Adipocyte (in vitro differentiated cells): ENCODE measurements at places on chromosomes 2 and 18.

DNA sequence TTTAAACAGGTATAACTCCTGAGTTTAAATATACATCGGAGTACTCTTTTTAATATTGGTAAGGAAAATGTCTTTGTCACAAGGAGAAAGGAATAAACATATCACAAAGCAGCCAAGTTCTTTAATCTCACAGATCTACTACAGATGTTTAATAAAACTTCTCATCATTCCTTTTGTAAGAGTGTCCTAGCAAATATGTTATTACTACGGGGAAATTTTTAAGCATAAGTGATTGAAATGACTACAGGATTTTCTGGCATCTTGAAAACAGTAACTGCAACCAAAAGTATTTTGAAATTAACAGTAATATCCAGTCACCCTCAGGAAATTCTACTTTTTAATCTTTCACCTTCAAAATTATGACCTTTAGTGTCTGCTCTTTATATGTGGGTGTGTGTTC lies 403.1 kb downstream of the IRS1 start:
- no peak for DNase-seq

GRCh38 chr2:30770816-30771576 lies 36.2 kb downstream of the CAPN13 start:
- DNase-seq = no peak

GRCh38 chr18:13227910-13228309 lies 9.3 kb downstream of the LDLRAD4 start:
- DNase-seq = no peak

DNA sequence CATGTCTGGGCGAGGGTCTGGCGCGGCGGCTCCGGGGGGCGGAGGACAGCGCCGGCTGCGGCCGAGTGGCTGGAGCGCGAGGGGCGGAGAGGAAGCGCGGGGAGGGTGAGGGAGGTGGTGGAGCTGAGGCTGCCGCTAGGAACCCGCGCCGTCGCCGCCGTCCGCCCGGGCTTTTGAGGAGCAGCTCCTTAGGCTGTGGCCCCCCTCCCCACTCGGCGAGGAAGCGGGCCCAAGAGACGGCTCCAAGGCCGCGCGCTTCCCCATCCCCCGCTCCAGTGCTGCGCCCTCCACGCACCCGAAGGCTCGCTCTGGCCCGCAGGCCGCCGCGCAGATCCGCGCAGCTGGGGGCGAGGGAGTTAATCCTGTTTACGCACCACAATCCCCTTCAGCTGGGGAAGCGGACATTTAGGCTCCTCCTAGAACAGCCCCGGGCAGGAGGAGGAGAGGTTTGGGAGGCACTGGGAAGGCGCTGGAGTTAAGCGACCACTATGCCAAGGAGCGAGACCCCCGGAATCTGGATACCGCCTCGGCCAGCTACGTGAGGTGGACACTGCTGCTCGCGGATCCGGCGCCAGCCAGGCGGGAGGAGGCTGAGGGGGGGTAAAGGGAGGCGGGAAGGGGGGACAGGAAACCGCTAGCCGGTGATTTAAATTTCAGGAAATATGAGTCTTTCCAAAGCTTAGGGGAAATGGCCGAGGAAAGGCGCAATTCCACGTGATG lies at the start of gene CNRIP1:
TSS of gene CNRIP1 (minus strand) at position 552 of the 720 bp plus-strand sequence. CDS start at position 3, 549 bp downstream.
- peak; percentile 90 for DNase-seq

DNA sequence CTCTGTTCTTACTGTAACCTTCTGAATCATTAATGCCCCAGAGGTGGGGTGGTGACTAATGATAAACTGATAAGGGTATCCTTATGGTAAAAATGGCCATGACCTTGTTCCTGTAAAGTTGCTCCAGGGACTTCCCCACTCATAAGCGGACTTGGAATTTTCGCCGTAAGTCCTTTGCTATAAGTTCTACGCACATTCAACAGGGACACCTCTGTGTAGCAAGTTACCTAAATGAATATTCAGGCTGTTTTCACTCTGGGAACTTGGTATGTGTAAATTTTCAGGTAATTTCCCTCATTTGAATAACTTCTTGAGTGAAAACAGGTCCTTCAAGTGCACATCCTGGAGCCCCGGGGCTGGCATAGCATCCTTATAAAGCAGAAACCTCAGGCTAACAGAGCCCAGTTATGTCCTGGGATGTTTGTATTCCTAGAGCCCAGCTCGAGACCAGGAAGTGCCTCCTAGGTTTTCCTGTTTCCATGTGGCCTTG lies 9.4 kb upstream of the AGFG1 start:
- no peak for DNase-seq

DNA sequence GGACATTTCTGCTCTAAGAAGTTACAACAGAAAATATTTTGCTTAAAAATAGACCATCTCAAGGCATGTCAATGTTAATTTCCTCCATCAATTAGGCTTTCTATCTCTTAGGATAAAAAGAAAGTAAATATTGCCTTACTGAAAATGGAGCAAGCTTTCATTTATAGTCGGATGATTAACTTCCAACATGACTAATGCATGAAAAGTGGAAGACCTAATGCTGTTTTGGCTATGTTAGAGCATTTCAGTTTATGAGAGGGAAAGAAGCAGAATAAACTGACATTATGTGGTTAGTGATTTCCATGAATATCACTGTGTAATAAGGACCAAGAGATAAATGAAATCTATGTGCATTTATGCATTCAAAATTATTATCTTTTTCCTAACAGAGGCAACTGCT lies 475.2 kb upstream of the UBE2E3 start:
- no peak for DNase-seq

DNA sequence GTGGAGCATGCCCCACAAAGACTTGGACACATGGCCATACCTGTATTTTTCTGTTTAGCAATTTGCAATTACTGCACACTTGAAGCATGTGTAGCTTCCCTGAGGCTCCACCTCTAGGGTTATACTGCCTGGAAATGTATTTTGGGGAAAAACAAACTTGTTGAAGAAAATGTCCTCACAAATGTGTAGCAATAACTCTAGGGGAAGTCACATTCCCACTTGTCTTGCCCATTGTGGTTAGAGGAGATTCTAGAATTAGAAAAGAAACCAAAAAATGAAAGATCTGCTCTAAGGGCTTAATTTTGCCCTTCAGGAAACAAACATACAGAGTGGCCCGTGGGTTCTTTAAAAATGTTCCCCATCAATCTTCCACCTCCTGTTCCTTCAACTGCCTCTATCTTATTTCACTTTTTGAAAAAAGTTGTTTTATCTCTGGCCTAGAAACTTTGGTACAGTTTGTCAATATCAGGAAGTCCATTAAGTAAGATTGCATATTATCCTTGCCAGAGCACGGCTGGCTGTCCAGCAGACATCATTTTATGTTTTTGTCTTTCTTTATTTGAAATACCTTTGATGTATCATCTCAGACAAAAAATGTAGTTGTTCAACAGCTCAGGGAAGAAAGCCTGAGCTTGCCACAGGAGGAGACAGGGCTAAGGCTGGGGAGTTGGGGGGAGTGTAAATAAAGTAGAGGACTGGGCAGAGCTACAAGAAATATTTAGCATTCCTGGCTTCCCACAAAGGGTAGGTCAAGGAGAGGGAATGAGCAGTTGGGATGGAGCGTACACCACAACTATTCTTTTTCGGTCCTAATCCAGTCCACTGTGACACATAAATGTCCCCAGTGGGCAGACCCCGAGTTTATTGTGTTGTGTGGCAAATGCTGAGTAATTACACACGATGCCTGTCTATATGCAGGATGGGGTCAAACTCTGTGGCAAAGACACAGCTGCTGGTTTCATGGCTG lies 96.8 kb upstream of the CDC42EP3 start:
- DNase-seq = peak; percentile 91

- no peak for DNase-seq
Measured at GRCh38 chr2:120893811-120894584, 158.3 kb downstream of the GLI2 start.

DNA sequence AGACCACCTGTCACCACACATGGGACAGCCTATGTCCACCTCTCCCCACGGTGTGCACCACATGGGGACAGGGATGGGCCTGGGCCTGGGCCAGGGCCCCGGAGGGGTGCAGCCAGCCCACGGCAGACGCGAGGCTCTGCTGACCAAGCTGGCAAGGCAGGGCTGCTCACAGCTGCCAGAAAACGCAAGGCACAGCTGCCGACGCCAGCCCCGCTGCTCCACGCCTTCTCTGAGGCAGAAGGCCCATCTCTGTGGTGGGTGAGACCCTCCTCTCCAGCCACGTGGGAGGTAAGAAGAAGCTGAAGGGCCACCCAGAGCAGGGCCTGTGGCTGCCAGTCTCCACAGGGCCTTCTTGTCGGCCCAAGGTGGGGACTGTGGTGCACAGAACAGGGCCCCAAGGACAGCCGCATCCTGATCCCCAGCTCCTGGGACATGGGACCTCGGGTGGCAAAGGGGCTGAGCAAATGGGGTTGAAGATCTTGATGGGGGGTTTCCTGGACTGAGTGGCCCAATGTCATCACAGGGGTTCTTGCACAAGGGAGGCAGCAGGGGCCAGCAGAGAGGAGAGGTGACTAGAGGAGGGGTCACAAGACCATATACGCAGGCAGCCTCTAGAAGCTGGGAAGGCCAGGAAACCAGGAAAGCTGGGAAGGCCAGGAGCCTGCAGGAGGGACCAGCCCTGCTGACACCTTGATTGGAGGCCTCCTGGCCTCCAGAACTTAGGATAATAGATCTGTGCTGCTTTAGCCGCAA lies 72.3 kb downstream of the NDUFA10 start:
- DNase-seq = no peak

DNA sequence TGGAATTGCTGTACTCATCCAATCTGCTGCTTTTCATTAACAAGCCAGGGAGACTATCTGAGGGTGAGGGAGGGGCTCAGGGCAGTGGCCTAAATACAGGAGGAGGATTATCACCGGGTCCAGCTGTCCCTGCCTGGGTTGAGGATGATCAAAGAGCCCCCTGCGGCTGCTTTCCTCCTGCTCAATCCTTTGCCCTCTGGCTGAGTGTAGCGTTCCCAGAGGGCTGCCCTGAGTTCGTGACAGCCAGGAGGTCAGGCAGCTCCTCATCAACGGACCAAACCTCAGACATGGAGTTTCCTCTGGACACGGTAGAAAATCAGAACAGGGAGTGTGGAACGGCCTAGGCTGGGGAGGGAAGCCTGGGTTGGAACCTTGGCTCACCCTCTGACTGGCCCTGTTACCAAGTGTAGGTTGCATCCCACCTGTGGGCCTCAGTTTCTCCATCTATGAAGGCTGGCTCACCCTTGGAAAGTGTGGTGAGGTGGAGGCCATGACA lies 23.5 kb downstream of the CIB4 start:
- DNase-seq = no peak

- DNase-seq = no peak
Measured at GRCh38 chr18:47595831-47596501, 334.5 kb downstream of the SMAD2 start.

DNA sequence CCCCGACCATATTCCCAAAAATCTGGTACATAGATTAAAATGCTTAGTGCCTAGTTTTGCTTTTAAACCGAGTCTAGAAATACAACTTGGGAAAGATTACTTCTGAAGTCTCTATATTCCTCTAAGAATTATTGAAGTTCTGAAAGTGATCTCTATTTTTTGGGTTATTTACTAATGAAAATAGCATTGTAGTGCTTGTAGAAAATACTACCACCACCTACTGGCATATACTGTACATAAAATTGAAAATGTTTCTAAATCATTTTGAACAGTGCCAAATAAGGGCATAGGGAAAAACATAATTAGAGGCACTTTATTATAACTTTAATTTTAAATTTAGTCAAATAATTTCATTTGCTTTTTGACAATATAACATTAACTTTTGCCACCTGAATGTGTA lies 1399.6 kb upstream of the ZEB2 start:
- peak; percentile 59 for DNase-seq

- no peak for DNase-seq
Measured at GRCh38 chr18:23391156-23391555, 61.9 kb upstream of the RIOK3 start.

GRCh38 chr18:37487400-37487867 lies 78.2 kb downstream of the CELF4 start:
- no peak for DNase-seq

DNA sequence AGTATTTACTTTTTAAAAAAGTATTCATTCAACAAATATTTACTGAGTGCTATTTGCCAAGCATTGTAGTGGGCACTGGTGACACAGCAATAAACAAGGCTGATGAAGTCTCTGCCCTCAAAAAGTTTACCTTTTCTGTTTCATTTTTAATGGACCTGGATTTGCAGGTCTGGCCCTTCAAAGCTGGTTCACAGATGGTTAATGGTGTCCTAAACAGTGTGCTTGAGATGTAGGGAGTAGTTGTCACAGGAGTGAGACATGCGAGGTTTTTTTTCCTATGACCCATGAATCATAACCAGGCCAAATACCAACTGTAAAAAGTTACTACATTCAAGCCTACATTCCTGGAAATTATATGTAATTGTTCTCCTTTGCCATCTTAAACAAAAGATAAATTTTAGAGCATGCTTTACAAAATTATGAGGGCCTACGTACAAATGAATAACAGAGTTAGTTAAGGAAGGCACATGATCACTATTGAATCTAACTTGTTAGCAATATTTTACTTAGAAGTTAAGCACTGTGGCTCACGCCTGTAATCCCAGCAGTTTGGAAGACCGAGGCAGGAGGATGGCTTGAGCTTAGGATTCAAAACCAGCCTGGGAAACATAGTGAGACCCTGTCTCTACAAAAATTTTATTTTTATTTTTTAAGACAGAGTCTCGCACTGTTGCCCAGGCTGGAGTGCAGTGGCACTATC lies 223.9 kb downstream of the MBD5 start:
- DNase-seq = peak; percentile 83

- peak; percentile 23 for DNase-seq
Measured at GRCh38 chr2:121999264-121999663, 243.8 kb downstream of the TSN start.

DNA sequence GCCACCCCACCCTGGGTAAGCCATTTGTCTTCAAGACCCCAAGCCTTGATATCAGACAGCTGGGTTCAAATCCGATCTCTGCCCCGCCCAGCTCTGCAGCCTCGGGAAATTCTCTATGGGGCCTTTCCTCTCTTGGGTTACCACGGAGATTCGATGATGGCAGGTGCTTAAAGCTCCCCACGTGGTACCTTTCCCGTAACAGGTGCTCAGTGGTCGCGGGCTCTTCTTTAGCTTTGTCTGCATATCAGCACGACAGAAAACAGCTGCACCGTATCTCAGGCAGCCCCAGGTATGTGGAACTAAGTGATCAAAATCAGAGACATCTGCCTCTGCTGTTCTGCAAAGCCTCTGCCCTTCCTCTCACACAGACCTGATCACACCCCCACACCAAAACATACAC lies 37.4 kb downstream of the TTC32 start:
- no peak for DNase-seq

DNA sequence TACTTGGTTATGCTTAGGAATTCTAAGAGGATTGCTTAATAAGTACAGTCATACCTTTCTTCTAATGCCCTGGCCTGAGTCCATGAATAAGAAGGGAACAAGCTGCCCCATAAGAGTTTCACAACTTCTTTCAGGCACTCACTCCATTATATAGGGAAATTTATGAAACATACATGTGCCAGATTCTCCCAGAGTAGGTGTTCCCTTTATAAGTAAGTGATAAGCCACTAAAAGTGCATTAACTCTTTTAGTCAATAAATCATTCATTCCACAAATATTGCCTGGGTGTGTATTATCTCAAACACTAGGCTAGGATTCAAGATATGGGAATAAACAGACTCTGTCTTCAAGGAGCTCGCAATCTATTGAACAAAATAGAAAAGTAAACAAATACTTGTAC lies 84.5 kb upstream of the RBBP8 start:
- DNase-seq = peak; percentile 93
